ENCODE measurements at places on chromosomes 13 and 19.

GRCh38 chr19:21314676-21315075 is 14.5 kb downstream of the ZNF708 start:
- no peak for DNase-seq

- no peak for DNase-seq
Measured at GRCh38 chr13:45276913-45277312, 64.1 kb downstream of the TPT1 start.

GRCh38 chr13:32889986-32890565 is 126.1 kb upstream of the KL start:
- no peak for DNase-seq

DNA sequence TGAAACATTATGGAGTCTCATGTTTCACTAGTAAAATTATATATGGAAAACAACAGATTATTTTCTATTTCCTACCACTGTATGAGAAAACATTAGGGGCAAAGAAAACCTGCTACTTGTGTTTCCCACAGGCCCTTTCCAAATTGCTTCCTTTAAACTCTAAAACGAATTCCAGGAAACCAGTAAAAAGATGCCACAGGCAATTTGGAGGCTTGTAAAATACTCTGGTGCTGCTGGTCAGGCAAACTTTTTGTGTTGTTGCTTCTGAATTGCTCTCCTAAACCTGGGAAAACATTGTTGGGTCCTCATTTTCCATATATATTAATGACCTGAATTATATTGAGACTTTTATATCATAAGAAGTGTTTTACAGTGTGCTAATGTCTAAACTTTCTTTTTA is 141.5 kb downstream of the TDRD3 start:
- DNase-seq = no peak

- no peak for DNase-seq
Measured at GRCh38 chr19:43569657-43570056, 5.7 kb downstream of the XRCC1 start.

DNA sequence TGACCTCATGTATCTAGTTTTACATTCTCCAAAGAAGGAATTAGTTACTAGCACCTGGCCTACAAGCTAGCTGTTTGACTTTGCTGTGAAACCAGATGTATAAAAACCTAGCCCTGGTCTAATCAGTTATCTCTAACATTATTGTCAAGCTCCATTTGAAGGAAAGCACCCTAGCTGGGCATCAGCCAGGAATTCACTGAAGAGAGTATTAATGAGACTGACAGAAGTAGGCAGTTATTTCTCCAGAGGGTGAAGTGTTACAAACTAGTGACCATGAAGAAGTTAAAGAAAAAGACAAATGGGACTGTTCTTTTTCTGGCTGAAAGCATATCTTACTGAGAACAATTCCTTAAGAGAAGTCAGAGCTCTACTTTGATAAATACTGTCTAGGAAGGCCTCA is 2529.3 kb upstream of the PCDH20 start:
- DNase-seq = no peak

DNA sequence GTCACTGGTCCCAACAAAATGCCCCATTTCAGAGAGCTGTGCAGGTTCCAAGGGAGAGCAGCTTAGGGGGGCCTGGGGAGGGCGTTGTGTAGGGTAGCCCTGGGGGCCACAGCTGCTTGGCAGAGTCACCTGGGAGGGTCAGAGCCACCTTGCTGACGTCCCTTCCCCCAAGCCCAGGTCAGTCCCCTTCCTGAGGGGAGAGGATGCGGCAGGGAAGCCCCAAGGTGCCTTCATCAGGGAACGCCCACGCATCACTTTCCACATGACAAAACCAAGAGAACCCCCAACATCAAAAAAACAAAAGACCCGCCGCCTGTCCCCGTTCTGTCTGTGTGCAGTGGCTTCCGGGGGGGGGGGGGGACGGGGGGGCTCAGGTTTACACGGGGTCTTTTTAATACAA is 5.3 kb upstream of the UQCR11 start:
- DNase-seq = no peak

GRCh38 chr19:47106821-47107201 is 6.8 kb downstream of the ZC3H4 start:
- no peak for DNase-seq

GRCh38 chr13:23630349-23631093 is 60.3 kb downstream of the TNFRSF19 start:
- no peak for DNase-seq

DNA sequence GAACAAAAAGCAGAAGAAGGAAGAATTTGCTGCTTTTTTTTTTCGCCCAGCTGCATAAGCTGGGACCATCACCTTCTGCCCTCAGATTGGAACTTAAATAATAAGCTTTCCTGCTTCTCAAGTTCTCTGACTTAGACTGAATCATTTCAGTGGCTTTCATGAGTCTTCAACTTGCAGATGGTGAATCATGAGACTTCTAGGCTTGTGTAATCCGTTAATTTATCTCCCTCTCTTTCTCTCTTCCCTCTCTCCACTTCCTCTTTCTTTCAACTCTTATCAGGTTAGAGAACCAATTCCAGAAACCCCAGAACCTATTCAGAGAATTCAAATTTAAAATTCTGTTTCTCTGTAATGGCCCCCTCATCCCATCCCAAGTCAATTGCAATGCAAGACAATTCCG is 1153.7 kb downstream of the PCDH9 start:
- no peak for DNase-seq

DNA sequence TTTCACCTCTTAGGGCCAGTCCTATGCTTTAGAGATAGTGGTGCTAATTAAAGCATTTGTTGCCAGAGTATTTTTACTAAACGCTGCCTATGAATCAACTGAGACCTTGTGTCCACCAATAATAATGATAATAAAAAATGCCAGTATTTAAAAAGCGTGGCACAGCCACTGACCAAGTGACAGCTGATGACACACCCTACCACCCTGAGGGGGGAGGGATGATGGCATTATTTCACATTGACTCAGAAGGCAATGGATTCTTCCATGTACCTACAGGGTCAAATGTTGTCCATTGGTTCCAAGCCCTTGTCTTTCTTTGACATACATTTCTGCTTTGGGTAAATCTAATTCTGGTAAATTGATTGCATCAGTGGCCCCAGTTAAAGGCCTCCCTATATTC is 384.4 kb downstream of the DLEU7 start:
- DNase-seq = no peak

GRCh38 chr19:15201374-15202023 is 704 bp upstream of the NOTCH3 start:
- DNase-seq = no peak

GRCh38 chr19:46180701-46181387 is 32.8 kb downstream of the IGFL2 start:
- no peak for DNase-seq

DNA sequence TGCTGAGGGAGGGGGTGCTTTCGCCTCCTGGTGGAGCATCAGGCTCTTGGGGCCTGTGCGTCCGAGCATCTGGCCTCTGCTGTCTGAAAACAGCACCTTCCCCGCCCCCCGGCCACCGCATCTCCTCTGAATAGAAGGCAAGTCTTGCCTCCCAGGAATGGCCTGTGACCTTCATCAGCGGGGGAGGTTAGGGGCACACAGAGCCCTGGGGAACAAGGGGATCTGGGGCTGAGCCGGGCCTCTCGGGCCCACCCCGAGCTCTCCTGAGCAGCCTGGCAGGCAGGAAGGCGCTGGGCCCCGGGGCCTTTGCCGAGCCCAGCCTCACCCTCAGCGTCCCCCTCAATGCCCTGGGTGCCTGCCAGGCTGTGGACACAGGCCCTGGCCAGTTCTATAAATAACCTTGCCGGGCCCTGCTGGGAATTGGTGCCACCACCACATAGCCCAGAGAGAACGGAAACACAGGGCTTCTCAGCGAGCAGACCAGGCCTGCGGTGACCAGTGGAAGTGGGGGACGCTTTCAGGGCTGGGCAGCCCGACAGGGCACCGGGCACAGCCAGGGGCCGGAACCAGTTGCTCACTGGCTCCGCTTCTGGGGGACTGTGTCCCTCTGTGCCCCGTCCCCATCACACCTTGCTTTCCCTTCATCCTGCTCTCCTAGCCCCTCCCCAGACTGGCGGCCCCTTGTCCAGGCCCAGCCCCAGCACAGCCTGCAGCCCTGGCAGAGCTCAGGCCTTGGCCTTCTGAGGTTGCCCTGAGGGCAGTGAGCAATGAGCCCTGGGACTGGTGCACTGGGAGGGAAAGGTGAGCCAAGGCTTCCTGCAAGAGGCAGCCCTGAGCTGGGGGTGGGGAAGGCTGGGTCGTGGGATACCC is 9.5 kb downstream of the STK11 start:
- DNase-seq = no peak

DNA sequence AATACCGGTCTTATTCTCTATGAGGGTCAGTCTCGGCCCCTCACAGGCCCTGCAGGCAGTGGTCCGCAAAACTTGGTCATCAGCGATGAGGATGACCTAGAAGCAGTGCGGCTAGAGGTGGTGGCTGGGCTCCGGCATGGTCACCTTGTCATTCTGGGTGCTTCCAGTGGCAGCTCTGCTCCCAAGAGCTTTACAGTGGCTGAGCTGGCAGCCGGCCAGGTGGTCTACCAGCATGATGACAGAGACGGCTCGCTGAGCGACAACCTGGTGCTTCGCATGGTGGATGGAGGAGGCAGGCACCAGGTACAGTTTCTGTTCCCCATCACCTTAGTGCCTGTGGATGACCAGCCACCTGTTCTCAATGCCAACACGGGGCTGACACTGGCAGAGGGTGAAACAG is 1.8 kb downstream of the FREM2 start:
- DNase-seq = no peak

GRCh38 chr13:38566519-38566918 is 120.4 kb upstream of the FREM2 start:
- no peak for DNase-seq

- DNase-seq = no peak
Measured at GRCh38 chr13:46303742-46304385, 83.2 kb downstream of the RUBCNL start.

GRCh38 chr13:34696296-34696695 is 245.8 kb upstream of the NBEA start:
- no peak for DNase-seq

DNA sequence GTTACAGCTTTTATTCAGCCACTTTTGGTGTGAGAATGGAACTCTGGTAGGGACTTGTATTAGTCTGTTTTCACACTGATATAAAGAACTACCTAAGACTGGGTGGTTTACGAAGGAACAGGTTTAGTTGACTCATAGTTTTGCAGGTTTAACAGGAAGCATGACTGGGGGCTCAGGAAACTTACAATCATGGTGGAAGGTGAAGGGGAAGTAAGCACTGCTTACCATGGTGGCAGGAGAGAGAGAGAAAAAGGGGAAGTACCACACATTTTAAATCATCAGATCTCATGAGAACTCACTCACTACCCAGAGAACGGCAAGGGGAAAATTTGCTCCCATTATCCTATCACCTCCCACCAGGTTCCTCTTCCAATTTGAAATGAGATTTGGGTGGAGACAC is 942.2 kb downstream of the PCDH17 start:
- no peak for DNase-seq

DNA sequence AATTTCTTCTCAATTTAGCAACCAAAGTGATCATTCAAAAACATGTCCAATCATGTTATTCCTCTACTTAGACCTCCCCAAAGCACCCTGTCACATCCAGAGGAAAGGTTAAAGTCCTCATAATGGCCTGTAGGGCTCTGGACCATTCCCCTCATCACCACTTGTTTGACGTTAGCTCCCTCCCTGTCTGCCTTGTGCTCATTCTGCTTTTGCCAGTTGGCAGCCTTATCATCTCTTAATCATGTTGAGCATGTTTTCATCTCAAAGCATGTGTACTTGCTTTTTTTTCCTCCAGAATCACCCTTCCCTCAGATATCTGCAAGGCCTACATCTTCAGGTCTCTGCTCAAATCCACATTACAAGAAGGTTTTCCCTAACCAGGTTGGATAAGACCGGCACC is 25.9 kb downstream of the UBAC2 start:
- DNase-seq = no peak

GRCh38 chr13:64925727-64926126 is 2304.4 kb downstream of the PCDH9 start:
- DNase-seq = no peak

DNA sequence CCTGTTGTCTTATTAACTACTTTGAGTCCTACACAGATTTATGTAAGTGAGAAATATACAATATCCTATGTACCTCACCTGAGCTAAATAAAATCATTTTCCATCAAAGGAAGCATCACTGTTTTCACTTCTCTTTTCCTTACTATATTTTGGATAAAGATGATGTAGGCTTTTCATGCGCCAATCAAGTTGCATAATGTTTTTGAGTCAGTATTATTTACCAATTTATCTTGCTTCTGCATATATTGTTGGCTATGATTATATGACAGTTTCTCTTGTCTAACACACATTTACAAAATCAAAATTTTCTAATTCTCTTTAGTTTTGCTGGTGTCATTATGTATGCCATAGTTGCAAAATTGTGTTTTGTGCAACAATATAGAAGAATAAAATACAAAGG is 67.9 kb upstream of the FRY start:
- no peak for DNase-seq

- no peak for DNase-seq
Measured at GRCh38 chr13:99104396-99104795, 96.3 kb upstream of the UBAC2 start.

- no peak for DNase-seq
Measured at GRCh38 chr13:111873676-111874178, 193.2 kb upstream of the SOX1 start.

GRCh38 chr13:44352671-44353070 is 21.0 kb upstream of the SERP2 start:
- DNase-seq = no peak

DNA sequence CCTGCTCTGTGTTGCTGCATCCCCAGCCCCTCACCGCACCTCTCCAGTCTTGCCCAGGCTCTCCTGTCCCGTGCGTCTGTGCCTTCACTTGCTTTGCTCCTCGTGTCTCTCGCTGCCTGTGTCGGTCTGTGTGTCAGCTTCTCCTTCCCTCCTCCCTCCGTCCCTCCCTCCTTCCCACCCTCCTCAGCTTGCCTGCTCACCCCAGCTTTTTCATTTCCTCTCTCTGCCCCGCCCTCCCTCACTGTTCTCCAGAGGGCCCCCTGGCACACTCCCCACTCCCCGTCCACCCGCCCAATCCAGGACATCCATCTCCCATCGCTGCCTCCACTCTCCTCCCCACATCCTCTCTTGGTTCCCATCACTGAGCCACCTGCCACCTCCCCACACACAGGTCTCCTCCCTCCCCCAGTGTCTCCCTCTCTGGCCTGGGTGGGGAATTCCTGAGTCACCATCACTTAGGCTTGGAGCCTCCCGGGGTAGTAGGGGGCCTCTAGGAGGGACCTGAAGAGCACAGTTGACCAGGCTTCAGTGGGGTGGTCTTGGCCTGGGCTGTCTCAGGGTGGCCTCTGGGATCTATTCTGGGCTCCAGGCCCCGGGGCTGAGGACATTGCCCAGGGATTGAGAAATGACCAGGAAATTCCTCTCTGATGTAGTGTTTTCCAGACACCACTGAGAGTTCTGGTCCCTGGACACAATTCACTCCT is at the start of gene PTGIR:
PTGIR (minus strand) TSS at position 132 of the 704 bp plus-strand sequence. CDS start 864 bp downstream, outside the sequence.
- no peak for DNase-seq

- DNase-seq = no peak
Measured at GRCh38 chr19:49475995-49476880, 2.2 kb downstream of the FLT3LG start.

Data from stimulated activated CD4-positive, alpha-beta T cell treated with anti-CD3 and anti-CD28 coated beads, Interleukin-1b, Interleukin-23, amount 100 ng/mL, for 1 hour (primary cell).